ENCODE measurements at places on chromosomes 7 and 10. TPM values are rescaled to one million over a fixed set of nuclear protein-coding genes. Genes with fewer than 3 reads are reported as not detected.
A peak's percentile ranks its signal among the peaks of the same experiment; 100 is the strongest.

DNA sequence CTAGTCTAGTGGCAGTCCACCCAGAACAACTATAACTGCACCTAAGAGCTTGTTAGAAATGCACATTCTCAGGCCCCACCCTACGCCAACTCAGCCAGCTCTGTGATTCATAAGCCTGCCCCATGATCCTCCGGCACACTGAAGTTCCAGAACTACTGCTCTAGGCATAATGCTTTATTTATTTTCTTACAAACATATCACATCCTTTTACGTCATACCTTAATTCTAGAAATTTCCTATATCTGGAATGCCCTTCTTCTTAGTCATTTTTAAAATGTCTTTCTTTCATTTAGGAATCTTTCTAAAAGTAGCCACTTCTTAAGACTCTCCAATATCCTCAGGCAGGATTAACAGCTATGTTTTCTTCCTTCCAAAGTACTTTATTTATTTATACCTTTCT lies 480.1 kb downstream of the INHBA start:
- peak; percentile 87 for DNase-seq

GRCh38 chr10:117366741-117367140 lies 8.5 kb downstream of the PDZD8 start:
- peak; percentile 71 for DNase-seq

- peak; percentile 100 for DNase-seq
Observed at GRCh38 chr7:114819616-114820362, 102.1 kb upstream of the MDFIC start.

- no peak for DNase-seq
Observed at GRCh38 chr7:31051598-31052486, at the start of gene ADCYAP1R1. Gene ADCYAP1R1, plus strand, starts transcription at chr7:31052308. Its CDS starts 10,957 bp downstream, at chr7:31063265.

- DNase-seq: no peak
Observed at GRCh38 chr10:124255556-124255955, 162.2 kb upstream of the CHST15 start.

IQUB gene
- not detected for total RNA-seq

MYPN gene
- not detected for total RNA-seq

HOXA5 gene
- total RNA-seq: not detected

PRSS37 gene
- total RNA-seq: not detected

Data from bronchial epithelial cell (primary cell).